ENCODE measurements at places on chromosomes 5 and 9. TPM values are rescaled to one million over a fixed set of nuclear protein-coding genes. Genes with fewer than 3 reads are reported as not detected.

The TMC1 gene
- total RNA-seq: not detected

GRCh38 chr9:123368536-123369153, 12.6 kb downstream of the CRB2 start:
- H3K36me3 ChIP-seq: no peaks in the 10 kb centered on the region
- no peak for DNase-seq
- H3K4me1 ChIP-seq: no peaks in the 10 kb centered on the region
- no peak overlapping the region for H3K4me3 ChIP-seq

DNA sequence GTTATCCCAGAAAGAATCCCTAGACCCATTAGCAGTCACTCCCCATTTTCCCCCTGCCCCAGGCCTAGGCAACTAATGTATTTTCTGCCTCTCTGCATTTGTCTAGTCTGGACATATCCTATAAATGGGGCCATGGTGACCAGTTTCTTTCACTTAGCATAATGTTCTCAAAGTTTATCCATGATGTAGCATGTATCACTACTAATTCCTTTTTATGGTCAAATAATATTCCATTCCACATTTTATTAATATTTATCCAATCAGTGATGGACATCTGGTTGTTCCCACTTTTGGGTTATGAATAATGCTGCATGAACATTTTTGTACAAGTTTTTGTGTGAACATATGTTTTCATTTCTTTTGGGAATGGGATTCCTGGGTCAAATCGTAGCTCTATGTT, 1.5 kb downstream of the FCHO2 start:
- peaks cover 12% of the 10 kb centered on the region for H3K4me1 ChIP-seq
- no peaks in the 10 kb centered on the region for H3K27me3 ChIP-seq
- no peak for DNase-seq
- no peaks in the 10 kb centered on the region for H3K36me3 ChIP-seq
- no peak overlapping the region for H3K27ac ChIP-seq

- no peak overlapping the region for H3K4me3 ChIP-seq
- H3K36me3 ChIP-seq: no peaks in the 10 kb centered on the region
- no peak for DNase-seq
- no peaks in the 10 kb centered on the region for H3K4me1 ChIP-seq
- no peaks in the 10 kb centered on the region for H3K27me3 ChIP-seq
Observed at GRCh38 chr5:125710745-125711144, 712.5 kb upstream of the GRAMD2B start.

DNA sequence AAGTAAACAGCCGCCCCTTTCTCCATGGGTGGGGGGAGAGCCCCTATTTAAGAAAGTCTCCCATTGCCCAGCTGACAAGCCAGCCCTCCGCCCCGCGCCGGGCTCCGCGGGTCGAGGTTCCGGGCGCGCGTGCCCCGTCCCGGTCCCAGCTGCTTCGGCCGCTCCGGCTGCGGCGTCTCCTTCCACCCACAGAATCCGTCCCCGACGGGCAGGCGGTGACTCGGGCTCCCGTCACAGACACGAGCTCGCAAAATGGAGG, 223 bp downstream of the NR3C1 start:
- H3K4me1 ChIP-seq: peaks cover 23% of the 10 kb centered on the region
- DNase-seq: no peak
- peaks cover 4% of the 10 kb centered on the region for H3K36me3 ChIP-seq
- peak overlapping the region; percentile 84 for H3K4me3 ChIP-seq

DNA sequence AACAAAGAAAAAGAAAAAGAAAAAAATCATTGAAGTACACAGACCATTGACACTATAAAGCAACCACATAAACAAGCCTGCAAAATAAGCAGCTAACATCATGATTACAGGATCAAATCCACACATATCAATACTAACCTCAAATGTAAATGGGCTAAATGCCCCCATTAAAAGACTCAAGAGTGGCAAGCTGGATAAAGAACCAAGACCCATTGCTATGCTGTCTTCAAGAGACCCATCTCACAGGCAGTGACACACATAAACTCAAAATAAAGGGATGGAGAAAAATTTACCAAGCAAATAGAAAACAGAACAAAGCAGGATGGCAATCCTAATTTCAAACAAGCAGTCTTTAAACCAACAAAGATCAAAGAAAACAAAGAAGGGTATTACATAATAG, 15.7 kb upstream of the FBN2 start:
- H3K27ac ChIP-seq: no peak overlapping the region
- no peak for DNase-seq
- no peaks in the 10 kb centered on the region for H3K27me3 ChIP-seq
- no peak overlapping the region for H3K4me3 ChIP-seq
- H3K36me3 ChIP-seq: no peaks in the 10 kb centered on the region

DNA sequence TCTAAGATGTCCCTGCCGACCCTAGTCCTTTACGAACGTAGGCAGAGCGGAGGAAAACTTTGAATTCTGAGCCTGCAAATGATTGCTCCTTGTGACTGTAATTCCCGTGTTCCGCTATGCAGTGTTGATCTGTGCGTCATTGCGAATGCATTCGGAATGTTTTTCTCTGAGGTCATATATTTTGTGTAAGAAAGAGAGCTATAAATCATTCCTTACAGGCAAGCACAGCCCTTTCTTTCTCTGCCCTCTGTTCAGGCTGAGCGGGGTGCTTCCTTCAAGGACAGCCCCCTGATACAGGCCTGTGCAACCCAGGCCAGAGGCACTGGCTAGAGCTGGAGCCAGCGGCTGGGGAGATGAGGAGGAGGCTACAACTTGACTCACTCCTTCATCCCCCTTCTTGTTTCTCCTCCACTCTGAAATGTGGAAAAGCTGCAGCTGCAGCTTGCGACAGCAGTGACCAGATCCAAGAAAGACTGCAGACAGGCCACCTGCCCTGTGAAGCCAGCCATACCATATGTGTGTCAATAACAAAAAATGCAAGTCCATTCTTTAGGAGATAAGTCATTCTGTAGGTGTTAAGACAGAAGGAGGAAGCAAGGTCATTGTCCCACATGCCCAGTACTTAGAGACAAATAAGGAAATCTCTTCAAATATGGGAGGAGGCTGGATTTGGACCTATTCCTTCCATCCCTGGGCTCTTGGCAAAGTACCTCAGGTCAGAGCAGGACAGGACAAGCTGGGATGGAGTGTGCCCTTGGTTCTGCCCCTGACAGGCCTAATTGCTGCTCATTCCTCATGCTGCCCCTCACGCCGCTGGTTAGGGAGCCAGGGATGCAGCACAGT, 345.7 kb upstream of the WWC1 start:
- H3K36me3 ChIP-seq: no peaks in the 10 kb centered on the region
- H3K4me3 ChIP-seq: no peak overlapping the region
- no peaks in the 10 kb centered on the region for H3K27me3 ChIP-seq
- H3K27ac ChIP-seq: no peak overlapping the region
- H3K4me1 ChIP-seq: no peaks in the 10 kb centered on the region

The SH3TC2 gene
- 0.77 TPM for total RNA-seq

DNA sequence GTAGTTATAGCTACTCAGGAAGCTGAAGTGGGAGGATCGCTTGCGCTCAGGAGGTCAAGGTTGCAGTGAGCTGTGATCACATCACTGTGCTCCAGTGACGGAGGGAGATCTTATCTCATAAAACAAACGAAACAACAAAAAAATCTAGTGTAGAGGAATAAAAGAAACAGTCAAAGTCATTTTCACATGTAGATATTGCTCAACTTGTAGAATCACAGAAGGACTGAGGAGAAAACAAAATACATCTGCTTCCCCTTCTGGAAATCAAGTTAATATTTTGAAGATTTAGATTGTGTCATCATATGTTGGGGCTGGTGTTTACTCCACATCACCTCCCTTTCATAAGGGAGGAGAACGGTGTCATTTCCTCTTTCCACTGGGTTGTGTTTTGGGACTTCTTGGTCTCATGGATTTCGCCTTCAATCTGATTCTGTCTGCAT, 8.2 kb upstream of the SLC46A2 start:
- no peak overlapping the region for H3K27ac ChIP-seq
- DNase-seq: no peak

- no peaks in the 10 kb centered on the region for H3K36me3 ChIP-seq
- no peaks in the 10 kb centered on the region for H3K4me1 ChIP-seq
- H3K4me3 ChIP-seq: no peak overlapping the region
- H3K27me3 ChIP-seq: no peaks in the 10 kb centered on the region
- H3K27ac ChIP-seq: no peak overlapping the region
Observed at GRCh38 chr5:31754358-31754704, 115.4 kb downstream of the PDZD2 start.

GRCh38 chr5:33792559-33792958, 99.2 kb downstream of the ADAMTS12 start:
- no peaks in the 10 kb centered on the region for H3K27me3 ChIP-seq
- H3K36me3 ChIP-seq: no peaks in the 10 kb centered on the region
- H3K27ac ChIP-seq: no peak overlapping the region
- DNase-seq: no peak
- peaks cover 5% of the 10 kb centered on the region for H3K4me1 ChIP-seq
- H3K4me3 ChIP-seq: no peak overlapping the region

- H3K4me3 ChIP-seq: no peak overlapping the region
- no peak overlapping the region for H3K27ac ChIP-seq
- no peaks in the 10 kb centered on the region for H3K36me3 ChIP-seq
- no peaks in the 10 kb centered on the region for H3K27me3 ChIP-seq
Observed at GRCh38 chr5:88238732-88239131, 29.9 kb downstream of the TMEM161B start.

Data from adrenal gland (tissue), 19 donors.